Heart left ventricle (tissue), 16 donors: ENCODE measurements at places on chromosomes 12 and 14.
A peak's percentile ranks its signal among the peaks of the same experiment; 100 is the strongest.

DNA sequence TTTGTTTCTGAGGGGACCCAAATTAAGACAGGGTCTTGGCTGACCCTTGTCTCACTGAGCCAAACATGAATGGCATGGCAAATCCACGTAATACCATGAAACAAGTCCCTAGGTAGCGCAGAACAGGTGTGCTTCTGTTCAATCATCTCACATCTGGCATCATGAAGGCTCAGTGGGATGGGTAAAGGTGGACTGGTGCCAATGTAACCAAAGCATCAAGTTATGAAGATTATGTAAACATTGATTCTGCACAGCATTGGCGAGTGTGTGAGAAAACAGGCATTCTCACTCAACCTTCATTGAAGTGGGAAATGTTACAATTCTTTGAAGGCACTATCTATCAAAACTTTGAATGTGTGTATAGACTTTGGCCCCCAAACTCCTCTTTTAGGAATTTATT, 41.9 kb downstream of the PTGER2 start:
- no peak for DNase-seq

DNA sequence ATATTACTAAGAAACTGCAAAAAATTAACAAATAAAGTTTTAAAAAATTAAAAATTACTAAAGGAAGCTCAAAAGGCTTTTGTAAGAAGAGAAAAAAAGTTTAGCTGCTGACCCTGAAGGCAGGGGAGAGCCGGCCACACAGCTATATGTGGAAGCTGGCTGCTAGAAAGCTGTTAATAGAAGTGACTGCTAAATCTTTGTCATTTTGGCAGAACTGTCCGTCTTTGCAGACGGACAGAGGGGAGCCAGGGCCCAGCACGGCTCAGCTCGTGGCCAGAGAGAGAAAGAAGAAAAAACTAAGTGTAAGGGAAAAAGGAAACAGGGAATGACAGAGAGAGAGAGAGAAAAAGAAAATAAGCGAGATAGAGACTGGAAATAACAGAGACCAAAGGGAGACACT, 27.9 kb downstream of the PRMT8 start:
- DNase-seq, result no peak

DNA sequence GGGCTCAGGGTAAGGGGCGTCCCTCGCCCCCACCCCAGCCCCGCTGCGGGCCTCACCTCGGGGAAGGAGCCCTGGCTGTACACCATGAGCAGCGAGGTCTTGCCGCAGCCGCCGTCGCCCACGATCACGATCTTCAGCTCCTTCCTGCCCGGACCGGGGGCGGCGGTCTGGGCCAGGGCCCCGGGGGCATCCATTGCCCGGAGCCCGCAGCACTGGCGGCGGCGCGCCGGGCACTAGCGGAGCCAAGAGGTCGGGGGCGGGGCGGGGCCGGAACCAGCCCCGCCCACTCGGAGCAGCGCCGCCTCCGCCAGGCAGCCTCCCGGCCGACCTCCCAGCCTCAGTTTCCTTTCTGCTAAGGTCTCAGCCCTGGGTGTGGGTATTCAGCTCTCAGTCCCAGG, at the start of gene RHOF:
Gene RHOF, minus strand, starts transcription at position 249 of the 398 bp plus-strand sequence. Its CDS starts 55 bp downstream, at position 194.
- DNase-seq, result no peak

DNA sequence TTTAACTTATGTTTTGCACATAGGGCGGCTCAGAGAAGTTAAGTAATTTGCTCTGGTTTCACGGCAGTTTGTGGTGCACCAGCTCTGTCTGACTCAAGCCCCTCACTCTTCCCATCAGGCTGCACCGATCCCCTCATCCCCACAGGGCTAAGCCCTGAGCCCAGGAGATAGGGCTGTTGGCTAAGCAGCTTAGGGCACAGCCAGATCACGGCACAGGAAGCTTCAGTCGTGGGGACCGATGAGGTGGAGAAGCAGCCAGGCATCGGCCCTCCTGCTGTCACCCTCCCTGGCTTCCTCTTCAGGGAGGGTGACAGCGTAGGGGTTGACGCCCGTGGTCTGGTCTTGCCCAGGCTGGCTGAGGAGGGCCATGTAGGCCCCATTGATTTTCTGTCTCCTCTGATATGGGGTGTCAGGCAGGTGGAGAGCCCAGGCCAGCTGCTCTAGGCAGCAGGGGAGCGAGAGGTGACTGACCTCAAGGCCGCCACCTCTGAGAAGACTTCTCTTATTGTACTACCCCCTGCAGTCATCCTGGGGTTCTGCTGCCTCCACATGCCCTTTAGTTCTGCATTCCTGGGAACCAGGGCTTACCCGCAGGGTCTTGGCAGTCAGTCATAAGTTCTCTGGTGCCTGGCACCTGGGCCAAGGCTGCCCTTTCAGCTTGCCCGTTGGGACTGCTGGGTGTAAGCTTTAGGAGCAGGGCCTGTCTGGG, 166.4 kb downstream of the TSPAN9 start:
- no peak for DNase-seq

GRCh38 chr12:90618586-90618985, 336.4 kb downstream of the CCER1 start:
- no peak for DNase-seq

GRCh38 chr12:94123127-94123526, 25.2 kb upstream of the PLXNC1 start:
- no peak for DNase-seq

DNA sequence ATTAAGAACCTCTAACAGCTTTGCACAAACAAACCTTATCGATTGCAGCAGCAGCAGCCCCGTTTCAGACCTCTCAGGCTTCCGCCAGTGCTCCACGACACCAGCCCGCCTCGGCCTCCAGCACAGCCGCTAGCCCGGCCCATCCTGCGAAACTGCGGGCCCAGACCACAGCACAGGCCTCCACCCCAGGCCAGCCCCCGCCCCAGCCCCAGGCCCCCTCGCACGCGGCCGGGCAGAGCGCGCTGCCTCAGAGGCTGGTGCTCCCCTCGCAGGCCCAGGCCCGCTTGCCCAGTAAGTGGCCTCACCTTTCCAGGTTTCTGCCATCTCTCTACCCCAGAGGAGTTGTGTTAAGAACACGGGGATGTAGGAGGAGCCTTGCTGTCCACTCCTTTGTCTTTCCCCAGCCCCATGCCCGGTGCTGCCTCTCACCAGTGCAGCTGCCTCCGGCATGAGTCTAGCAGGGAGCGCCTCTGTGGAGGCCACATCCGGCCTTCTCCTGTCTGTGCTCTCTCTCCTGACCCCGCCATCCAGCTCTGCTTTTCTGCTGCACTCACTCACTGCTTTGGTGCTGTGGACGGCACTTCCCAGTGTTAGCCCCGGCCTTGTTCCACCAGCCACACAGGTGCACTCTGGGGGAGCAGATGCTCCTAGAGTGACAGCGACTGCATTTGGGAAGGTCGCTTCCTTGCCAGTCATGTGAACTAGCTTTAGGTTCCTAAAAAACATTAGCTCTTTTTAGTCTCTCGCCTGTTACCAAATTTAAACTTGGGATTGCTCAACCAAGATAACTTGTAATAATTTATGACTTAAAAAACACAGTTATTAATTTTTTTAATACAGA, 71.5 kb downstream of the EP400 start:
- DNase-seq, result no peak

DNA sequence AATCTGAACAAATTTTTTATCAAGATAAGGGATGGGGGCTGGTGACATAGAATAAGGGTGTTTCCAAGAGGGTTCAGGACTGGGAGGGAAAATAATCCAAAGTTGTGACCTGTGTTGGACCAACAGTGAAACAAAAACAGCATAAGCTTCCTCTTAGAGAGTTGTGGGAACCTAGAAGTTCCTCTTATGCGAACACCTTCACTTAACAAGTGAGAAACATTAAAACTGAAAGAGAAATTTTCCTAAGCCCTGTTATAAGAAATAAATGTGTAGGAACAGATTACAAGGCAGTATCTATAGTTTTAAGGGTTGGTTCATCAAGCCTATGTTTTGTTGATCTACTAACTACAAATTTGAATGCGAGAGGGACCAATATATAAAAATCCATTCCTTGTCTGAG, 58.4 kb downstream of the LLPH start:
- no peak for DNase-seq

DNA sequence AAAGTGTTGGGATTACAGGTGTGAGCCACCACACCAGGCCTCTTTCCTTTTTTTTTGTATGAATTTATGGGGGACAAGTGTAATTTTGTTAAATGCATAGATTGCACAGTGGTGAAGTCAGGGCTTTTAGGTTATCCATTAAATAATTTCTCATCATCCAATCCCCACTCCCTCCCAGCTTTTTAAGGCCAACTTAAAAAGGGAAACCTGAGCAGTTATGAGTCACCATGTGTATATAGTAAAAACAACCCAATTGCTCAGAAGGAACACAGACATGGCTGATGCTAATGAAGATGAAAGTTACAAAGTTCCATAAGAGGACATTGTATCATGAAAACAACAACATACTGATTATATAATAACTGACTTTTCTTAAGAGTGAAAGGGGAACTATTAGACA, 25.6 kb upstream of the ARID2 start:
- no peak for DNase-seq

GRCh38 chr14:100192250-100192671, 32.8 kb upstream of the DEGS2 start:
- DNase-seq, result peak; percentile 38

DNA sequence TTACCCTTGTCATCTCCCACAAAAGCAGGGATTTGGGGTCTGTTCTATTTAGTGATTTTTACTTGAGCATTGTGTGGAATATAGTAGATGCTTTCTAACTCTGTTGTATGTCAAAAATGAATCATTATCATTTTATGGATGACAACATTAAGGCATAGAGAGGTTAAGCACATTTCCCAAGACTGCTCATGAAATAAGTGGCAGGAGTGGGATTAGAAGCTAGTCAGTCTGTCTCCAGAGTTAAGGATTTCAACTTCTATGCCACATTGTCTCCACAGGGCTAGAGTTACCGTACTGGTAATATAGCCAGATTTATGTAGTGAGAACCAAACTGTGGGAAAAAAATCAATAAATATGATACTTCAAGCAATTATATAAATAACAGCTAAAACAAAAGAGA, 170.6 kb upstream of the DCN start:
- no peak for DNase-seq

DNA sequence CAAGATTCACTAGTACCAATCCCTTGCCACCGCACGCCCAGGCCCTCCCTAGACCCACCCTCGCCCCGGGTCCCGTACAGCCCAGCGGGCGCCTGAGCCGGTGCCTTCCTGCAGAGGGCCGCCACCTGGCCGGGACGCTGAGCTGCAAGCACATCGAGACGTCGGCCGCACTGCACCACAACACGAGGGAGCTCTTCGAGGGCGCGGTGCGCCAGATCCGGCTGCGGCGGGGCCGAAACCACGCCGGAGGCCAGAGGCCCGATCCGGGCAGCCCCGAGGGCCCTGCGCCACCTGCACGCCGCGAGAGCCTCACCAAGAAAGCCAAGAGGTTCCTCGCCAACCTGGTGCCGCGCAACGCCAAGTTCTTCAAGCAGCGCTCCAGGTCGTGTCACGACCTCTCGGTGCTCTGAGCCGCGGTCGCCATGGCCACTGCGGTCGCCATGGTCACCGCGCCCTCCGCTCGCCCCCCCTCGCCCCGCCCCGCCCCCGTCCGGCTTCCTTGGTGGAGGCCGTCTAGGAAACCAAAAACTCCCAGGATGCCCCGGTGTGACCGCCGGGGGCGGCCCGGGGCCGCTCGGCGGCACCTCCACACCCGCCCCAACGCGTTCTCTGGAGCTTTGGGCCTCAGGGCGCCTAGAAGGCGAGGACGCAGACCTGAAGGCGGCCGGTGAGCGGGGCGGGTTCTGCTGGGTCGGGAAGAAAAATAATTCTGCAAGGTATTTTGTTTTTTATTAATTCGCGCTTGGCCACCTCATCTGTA, 3.7 kb downstream of the REM2 start:
- DNase-seq, result peak; percentile 72

GRCh38 chr14:96844857-96845570, 47.8 kb downstream of the VRK1 start:
- DNase-seq, result no peak

GRCh38 chr12:124564232-124564958, 3.0 kb downstream of the NCOR2 start:
- DNase-seq, result no peak

- no peak for DNase-seq
Measured at GRCh38 chr12:100706033-100706432, 88.5 kb upstream of the ANO4 start.

- DNase-seq, result no peak
Measured at GRCh38 chr12:120358412-120359100, 10.4 kb downstream of the MSI1 start.

- DNase-seq, result peak; percentile 65
Measured at GRCh38 chr14:63853831-63854293, 1.1 kb downstream of the SYNE2 start.

DNA sequence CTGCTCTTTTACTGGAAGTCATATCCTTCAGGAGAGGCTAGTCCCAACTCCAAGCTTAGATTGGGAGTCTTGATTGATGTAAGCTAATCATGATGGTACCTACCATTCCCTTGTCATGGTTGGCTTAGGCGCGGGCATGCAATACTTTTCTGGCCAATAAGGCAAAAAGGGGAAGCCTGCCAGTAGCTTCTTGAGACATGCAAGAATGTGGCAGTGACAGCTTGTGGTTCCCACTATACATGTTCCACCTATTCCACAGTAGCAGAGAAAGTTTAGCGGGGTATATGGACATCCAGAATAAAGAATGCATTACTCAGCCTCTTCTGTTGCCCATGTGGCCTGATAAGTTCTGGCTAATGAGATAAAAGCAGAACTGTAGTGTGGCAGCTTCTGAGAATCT, 55.0 kb downstream of the AP5M1 start:
- DNase-seq, result no peak

- peak; percentile 72 for DNase-seq
Measured at GRCh38 chr14:93114713-93115068, 1.0 kb downstream of the ITPK1 start.
